LHCN-M2 (cell line): ENCODE measurements at places on chromosomes 12 and 14. TPM values are rescaled to one million over a fixed set of nuclear protein-coding genes. Genes with fewer than 3 reads are reported as not detected.

NAV3 gene
- total RNA-seq, result 48.9 and 53.3 TPM in 2 replicates

- DNase-seq, result no peak
Observed at GRCh38 chr12:56190695-56191155, 1.4 kb upstream of the SMARCC2 start.

- DNase-seq, result peak; percentile 35
Observed at GRCh38 chr14:20624495-20625070, 16.9 kb downstream of the OR6S1 start.

RPL36AL gene
- total RNA-seq, result 132 and 160 TPM in 2 replicates

DNA sequence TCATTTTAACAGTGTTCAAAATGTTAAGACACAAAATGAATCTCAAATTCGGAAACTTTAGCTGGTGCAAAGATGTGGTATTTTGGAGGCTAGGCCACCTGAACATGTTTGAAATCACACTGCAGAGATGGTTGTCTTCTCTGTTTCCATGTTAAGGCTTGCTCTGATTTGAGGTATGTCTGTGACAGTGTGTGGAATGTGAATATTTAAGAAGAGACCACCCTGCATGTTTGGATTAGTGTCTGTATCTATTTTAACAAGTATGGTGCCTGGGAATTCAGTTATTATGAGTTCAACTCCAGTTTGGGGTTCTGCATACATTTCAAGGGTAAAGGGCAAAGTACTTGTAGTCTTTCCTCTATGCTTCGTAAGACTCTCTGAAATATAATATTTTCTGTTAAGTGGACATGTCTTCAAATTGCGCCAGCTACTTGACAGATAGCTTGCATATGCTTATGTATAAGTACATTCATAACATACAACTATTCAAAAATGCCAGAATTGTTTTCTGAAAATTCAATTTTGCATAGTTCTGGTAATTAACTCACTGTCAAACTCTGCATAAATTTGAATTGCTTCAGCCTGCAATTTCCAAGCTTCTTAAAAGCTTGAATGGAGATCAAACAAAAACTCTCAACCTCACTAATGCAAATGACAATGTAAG, 424.0 kb downstream of the ADAMTS20 start:
- no peak for DNase-seq

DNA sequence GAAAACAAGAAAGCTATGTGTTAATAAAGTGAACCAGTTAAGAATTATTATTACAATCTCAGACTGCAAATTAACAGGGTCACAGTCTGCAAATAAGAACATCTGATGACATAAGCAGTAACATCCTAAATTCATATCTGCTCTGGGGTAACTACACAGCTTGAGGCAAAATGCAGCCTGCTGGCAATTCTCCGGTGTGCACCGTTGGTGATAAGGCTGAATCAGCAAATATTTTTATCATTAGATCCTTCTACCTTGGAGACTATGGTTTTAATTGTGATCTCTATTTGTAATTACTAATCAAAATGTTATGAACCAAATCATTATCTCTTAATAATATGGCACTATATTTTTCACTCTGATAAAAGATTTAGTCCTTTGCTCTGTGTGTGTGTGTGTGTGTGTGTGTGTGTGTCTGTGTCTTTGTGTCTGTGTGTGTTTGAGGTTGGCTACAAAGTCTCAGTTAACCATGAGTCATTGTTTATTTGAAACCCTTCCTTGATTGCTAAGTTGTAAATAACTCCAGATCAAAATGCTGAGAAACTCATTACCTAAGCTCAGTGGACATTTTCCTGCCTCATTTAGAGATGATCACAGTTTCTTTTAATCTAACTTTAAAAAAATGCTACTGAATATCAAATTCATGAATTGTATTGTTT, 442.6 kb downstream of the GXYLT1 start:
- no peak for DNase-seq

GRCh38 chr12:96186607-96187301, 7.4 kb upstream of the ELK3 start:
- DNase-seq, result no peak

DNA sequence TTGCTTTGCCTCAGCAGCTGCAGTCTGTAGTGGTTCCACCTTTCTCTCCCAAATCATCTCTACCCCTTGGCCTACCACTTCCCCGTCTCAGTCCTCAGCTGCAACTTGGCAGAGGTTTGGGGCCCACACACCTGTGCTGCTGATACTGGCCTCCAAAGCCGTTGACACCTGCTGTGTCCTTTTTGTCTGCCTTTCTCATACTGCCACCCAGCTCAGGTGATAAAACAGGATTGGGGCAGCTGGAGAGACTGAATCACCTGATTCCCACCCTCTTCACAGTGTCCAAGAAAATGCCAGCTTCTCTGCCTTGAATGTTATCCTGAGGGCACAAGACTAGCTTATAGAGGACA, 103.7 kb downstream of the ETV6 start:
- DNase-seq, result no peak

SELPLG gene
- 1.5 and 2.1 TPM in 2 replicates for total RNA-seq

- no peak for DNase-seq
Observed at GRCh38 chr12:74119811-74120362, 417.7 kb upstream of the ATXN7L3B start.

DNA sequence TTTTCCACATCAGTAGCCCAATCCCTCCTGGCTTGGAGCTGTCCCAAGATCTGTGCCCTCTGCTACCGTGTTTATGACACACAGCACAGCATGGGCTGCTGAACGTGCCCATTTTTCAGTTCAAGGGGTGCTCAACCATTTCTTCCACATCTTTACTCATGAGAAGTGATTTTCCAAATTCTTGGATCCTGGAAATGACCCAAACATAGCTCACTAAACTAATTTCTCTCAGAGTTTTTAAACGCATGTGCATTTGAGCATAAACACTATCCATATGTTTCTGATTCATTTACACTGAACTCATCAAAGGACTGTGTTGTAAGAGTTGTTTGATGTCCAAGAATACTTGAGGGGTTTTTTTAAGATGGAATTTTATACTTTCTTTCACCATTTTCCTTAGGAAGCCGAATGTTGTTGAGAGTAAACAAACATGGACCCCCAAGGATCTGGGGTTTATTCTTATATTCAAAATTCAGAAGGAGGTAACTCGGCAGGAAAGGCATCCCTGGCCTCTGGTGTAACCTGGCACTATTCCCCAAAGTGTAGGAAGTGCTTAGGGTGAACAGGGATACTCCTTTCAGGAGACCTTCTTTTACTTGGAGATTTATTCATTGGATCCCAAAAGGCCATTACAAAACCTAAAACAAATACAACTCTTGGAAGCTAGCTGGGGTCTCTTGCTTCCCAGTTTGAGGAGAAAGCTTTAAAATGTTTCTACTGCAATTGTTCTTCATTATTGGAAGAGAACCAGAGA, 215.0 kb downstream of the BMP4 start:
- no peak for DNase-seq

DNA sequence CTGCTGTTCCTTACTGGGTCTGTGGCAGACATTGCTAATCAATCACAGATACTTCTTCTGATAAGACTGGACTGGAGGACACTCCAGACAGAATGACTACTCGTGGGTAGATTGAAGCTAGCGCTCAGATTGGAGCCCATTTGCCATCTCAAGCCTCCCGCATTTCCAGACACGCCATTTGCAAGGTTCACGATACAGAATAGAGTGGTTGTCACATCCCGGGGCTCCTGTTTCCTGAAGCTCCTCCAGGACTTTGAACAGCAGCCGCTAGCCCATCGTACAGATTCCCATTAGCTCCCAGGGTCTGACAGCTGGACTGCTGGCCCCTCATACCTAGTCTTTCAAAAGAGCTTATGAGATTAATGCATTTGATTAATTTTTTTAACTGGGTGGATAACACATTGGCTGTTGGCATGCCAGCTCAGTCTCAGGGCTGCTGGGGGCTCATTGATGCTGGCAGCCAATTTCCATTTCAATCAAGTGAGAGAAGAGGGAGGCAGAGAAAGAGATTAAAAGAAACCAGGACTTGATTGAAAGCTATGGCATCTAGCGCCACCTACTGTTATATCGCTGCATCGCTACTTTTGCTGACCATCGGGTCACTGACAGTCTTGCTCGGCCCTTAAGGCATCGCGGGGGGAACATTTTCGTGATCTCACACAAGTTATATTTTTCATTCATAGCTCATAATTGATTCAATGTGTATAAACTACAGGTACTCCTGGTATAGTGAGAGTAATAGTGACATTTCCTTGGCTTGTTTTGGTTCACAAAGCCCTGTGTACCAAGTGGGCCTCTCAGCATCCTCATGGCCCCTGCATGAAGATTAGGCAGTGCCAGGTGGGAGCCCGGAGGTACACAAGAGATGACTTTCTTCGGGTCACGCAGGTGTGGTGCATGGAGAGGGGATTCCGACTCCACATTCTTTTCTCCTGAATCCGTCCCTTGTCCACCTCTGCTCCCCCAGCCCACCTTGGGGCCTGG, 78.6 kb downstream of the CCDC60 start:
- DNase-seq, result peak; percentile 43

DNA sequence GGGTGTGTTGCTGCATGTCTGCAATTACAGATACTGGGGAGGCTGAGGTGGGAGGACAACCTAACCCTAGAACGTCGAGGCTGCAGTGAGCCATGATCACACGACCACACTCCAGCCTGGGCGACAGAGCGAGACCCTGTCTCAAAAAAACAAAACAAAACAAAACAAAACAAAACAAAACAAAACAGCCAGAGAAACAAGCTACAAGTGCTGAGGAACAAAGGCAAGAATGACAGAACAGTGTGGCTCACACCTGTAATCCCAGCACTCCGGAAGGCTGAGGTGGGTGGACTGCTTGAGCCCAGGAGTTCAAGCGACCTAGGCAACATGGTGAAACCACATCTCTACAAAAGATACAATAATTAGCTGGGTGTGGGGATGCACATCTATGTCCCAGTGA, 38.0 kb upstream of the SRP54 start:
- DNase-seq, result no peak

- DNase-seq, result no peak
Observed at GRCh38 chr14:85546390-85546789, 16.4 kb downstream of the FLRT2 start.

GRCh38 chr12:10618338-10618987, 5.1 kb upstream of the MAGOHB start:
- peak; percentile 96 for DNase-seq

GRCh38 chr12:75194250-75194649, 15.4 kb downstream of the KCNC2 start:
- no peak for DNase-seq

- DNase-seq, result peak; percentile 45
Observed at GRCh38 chr12:90102957-90103652, 394.5 kb upstream of the ATP2B1 start.

DNA sequence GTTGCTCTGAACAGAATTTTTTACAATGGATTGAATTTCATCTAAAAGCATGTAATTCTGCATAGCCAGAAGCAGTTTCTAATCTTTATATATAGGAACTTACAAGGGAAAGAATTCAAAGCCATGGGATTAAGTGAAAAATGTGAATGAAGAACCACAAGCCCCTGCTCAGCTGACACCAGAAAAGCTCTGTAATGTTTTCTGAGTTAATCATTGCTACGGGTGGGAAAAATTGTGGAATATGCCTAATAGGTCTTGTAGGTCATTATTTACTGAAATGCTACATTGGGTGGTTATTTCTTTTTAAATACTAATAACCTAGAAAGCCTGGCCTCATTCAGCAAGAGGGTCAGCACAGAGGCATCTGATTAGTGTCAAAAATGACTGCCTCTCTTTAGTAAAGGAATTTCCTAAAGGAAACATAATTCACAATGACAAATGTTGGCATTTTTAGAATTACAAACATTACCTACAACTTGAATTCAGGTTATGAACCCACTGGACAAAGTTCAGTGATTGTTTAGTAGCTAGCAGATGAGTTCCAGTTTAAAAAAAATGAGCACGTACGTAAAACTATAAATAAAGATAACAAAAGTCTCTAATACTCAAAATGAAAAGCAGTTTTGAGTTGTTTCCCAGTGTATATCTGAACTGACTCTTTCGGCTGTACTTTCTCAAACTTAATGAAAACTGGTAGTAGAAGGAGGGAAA, 75.3 kb downstream of the BMP4 start:
- DNase-seq, result peak; percentile 78

- no peak for DNase-seq
Observed at GRCh38 chr14:70821584-70822529, 12.5 kb upstream of the MAP3K9 start.

DNA sequence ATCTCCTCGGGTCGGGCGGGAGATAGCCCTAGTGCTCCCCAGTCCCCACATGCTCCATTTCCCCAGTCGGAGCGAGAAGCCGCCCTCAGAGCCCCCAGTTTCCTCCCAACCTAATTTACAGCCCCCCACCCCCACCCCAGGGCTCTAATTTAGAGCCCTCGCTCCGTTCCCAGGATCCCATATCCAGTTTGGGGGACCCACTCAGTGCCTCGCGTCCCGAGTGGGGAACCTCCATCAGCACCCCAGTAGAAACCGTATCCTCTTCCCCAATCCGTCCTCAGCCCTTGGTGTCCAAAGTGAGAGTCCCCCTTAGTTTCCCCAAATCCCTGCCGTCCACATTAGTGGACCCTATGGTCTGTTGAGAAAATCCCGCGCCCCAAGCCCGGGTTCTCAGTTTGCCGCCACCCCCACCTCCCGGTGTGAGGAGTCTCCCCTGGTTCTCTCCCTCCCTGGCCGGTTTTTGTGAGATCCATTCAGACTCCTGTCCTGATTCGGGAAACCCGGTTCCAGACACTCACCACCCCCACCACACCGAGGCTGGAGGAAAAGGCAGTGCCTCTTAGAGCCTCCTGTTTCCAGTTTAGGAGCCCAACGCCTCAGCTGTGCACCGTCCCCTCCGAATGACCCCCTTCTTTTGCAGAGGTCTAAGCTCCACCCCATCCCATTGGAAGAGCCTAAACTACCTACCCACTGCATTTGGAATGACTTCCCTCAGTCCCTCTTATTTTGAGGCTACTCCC, 809 bp upstream of the MSI1 start:
- DNase-seq, result no peak

DNA sequence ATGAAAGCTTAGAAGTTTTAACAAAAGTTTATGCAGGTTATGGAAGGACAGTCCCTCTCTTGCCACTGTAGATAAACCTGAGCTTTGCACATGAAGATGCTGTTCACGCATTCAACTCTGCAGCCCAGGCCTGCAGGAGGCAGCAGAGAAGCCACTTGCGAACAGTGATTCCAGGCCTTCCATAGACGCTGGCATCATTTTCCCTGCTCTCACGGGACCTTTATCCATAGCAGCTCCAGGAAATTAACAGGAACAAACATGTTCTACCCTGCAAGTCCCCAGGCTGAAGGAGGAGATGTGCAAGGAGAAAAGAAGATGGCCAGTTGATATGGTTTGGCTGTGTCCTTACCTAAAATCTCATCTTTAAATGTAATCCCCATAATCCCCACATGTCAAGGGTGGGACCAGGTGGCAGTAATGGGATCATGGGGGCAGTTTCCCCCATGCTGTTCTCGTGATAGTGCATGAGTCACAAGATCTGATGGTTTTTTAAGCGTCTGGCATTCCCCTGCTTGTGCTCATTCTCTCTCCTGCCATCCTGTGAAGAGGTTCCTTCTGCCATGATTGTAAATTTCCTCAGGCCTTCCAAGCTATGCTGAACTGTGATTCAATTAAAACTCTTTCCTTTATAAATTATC, 2.0 kb downstream of the ERP27 start:
- peak; percentile 19 for DNase-seq

GRCh38 chr12:70645494-70646317, 8.5 kb upstream of the PTPRB start:
- DNase-seq, result peak; percentile 92

- peak; percentile 75 for DNase-seq
Observed at GRCh38 chr14:23171222-23171975, 12.1 kb downstream of the SLC7A8 start.
